ENCODE measurements at places on chromosomes 16 and 17.
A peak's percentile ranks its signal among the peaks of the same experiment; 100 is the strongest.

DNA sequence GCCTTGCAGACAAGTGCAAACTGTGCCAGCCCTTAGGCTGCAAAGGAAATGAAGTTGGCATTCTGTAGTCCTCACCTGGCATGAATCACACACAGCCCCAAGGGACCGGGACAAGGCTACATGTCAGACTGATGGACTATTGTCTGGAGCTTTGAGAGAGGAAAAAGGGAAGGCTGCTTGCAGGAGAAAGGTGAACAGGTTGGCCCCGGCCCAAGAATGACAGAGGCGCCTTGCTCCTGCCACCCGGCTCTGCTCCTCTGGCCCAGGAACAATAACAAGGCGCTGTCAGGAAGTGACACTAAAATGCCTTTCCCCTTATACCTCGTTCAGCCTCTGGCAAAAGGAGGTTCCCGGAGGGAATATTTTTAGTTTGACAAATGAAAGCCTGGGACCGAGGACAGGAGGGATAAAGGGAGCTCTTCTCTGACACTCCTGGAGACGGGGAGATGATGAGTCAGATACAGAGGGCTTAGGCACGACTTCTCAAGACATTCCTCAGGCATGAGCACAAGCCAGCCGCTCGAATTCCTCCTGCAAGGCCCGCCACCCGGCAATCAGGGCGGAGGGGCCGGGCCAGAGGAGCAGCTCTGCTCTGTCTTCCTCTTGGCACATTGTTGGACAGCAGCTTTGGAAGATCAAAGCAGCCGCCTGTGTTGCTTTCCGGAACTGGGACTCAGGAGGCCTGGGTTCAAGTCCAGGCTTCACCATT lies 105.8 kb downstream of the NOG start:
- DNase-seq = peak; percentile 38

DNA sequence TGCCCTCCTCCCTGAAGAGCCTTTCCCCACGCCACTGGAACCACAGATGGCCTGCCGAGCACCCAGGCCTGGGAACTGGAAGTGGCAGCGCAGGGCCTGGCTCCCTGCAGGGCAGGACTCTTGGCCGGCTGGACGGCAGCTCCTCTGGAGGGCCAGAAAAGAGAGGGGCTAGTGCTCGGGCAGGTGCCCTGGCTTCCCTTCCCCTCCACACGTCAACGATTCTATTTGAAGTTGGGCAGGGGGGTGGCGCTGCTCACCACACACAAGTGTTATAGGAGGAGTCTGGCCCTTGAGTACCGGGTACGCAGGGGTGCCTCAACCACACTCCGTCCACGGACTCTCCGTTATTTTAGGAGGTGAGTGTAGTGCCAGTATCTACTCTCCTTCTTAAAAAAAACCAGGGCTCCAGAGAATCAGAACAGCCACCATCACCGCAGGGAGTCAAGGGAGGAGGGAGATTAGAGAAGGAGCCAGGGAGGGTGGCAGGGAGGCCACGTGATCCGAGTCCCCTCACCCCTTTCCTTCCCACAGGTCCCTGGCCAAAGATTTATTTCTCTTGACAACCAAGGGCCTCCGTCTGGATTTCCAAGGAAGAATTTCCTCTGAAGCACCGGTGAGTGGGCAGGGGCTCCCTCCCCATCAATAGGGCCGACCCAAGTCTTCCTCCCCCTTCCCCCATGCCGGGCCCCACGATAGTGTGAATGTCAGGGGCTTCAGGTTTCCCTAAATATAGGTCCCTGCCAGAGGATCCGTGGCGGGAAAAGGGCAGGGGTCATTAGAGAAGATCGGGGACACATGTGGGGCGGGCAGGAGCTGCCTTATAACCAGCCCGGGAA lies 1.4 kb upstream of the ALDOA start:
- peak; percentile 76 for DNase-seq

DNA sequence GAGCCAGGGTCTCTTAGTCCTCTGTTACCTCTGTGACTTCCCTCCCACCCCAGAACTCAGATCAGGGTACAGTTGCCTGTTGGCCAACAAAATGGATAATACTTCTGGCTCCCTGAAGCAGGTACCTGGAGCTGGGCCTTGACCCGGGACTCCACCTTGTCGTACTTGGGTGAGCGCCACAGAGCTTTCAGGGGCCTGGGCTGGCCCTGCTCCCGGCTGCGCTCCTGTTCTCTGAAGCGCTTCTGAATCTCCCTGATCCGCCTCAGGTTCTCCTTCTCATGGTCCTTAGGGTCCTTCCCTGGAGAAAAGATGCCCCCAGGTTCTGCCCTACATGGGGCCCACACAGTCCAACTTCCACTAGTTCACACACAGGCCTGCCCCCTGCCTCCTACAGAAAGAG lies 1.7 kb downstream of the ENKD1 start:
- no peak for DNase-seq

DNA sequence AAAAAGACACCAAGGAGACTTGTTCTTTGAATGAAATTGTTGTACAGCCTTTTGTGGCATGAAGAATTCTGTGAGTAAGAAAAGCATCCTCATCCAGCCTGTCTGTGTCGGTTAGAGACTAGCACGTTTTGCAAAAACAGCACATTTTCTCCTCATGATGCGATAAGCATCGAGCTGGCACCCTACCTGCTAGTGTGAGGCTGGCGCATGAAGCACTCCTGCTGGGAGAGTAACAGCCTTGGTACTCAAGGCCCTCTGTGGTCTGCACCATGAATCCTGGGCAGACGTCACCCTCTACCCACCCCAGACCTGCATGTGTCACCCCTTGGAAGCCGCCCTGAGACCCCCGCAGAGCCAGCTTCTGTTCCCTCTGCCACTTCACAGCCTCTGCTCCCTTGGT lies 92.6 kb upstream of the TMEM132E start:
- no peak for DNase-seq

DNA sequence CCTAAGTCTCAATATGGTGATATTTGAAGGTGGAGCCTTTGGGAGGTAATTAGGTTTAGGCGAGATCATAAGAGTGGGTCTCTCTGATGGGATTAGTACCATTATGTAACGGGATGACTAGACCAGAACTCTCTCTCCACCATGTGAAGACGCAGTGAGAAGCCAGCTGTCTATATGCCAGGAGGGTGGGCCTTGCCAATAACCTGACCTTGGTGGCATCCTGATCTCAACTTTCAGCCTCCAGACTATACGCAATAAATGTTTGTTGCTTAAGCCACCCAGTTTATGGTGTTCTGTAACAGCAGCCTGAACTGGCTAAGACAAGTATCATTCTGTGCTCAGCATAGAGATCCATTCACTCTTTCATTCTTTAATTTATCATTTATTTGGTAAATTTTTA lies 167.2 kb upstream of the CDH11 start:
- DNase-seq = no peak

GRCh38 chr16:28823291-28823872 lies 583 bp downstream of the ATXN2L start:
- no peak for DNase-seq

GRCh38 chr17:70313086-70313852 lies 143.9 kb downstream of the KCNJ2 start:
- no peak for DNase-seq

- DNase-seq = no peak
These were observed 151.9 kb upstream of the MAF start for GRCh38 chr16:79752396-79752795.

- DNase-seq = no peak
These were observed 73.2 kb downstream of the KANSL1 start for GRCh38 chr17:46120078-46120477.

DNA sequence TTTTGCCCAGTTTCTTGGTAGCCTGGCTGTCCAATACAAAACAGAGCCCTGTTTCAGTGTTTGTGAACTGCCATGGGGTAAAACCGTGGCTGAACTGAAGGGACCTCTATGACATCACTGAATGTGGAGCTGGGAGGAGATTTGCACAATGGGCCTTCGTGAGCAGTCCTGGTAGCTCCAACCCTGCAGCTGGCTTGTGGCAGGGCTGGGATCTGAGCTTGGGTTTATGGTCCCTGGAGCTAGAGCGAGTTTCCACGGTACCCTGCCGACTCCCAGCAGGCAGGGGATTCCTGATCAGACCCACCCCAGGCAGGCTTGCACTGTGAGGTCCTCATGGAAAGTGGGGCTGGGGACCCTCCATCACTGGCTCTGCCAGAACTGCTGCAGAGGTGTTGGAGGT lies 247.0 kb downstream of the GSG1L start:
- DNase-seq = peak; percentile 2

- peak; percentile 44 for DNase-seq
These were observed 16.4 kb downstream of the GAA start for GRCh38 chr17:80117491-80118401.

DNA sequence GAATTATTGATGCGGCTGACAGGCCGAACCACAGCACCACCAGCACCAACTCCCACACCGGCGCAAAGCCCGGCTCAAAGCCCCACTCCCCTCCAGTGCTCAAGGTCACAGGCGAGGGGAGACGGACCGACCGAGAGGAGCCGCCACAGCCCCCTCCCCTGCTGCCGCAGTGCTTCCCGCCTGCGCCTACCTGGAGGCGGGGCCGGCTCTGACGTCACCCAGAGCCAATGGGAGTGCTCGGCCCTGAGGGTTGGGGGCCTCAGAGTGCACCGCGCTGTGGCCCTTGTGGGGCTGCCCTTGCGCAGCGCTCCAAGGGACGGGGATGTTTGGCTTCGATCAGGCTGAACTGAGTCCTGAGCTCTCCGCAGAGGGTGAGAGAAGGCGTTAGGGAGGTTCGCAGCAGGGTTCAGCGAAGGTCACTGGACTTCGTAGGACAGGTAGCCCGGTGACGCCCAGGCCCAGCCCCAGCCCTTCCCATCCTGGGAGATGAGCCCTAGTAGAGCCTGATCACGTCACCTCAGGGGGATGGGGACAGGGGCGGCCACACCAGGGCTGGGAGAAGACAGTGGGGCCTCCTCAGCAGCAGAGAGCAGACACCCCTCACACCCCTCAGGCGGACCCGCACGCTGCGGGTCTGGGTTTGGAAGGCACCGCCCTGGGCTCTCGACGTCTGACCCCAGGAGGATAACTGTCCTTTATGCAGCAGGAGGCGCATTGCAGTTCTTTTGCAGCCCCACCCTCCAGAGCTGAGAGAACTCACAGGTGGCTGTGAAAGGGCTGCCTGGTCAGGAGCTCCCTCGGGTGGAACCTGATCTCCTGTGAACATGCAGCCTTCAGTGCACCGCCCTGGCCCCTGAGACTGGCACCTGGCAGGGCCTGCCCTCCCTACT lies 1.5 kb downstream of the NDRG4 start:
- peak; percentile 90 for DNase-seq
